DMS53 (cell line): ENCODE measurements at places on chromosomes 5 and 9.

DNA sequence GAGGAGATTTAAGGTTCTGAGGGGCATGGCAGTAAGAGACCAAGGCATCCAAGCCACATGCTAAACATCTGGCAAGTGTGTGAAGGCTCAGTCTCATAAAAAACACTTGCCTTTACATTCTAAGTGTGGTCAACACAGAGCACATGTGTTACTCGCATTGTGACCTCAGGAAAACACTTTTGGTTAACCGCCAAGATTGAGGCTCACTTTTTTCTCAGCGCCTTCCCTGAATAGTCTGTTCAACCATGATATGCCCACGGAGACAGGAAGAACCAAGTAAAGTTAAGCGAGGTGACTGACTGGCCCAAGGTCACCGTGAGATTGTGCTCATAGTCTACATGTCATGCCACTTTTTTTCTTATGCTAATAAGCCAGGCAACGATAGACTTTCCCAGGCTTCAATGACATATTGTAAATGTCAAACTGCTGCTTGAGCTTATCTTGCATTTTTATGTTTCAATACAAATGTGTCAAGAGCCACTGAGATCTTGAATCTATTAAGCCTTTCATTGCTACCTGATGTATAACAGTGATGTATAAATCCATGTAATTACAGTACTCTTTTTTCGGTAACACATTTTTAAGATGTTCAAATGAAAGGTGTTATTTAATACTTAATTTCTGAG is 21.1 kb upstream of the IL9 start:
- no peak for DNase-seq

GRCh38 chr5:58341476-58341875 is 118.4 kb downstream of the PLK2 start:
- no peak for DNase-seq

DNA sequence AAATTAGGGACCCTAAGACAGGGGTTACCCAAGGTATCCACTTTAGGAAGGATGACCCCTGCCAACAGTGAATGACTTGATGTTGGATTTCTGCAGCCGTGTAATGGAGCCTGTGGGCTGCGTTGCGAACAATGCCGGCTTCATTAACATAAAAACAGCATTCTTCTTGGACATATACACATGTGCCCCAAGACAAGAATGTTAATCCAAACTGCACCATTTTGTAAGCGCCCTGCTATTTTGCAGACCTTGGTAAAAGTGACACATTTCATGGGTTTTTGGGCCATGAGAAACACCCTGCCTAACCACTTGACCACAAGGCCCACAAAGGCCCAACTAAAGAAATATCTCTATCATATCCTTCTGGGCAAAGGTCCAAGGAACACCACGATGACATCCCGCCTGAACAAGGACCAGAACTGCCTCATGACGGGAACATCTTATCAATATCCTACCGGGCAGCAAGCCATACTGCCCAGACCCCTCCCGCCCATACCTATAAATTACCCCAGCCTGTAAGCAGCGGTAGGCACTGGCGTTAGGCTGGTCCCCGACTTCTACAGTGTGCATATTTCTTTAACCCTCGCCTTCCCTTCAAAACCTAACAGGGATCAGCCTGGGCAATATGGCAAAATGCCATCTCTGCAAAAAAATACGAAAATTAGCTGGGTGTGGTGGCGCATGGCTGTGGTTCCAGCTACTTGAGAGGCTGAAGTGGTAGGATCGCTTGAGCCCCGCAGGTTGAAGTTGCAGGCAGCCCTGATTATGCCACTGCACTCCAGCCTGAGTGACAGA is 9.7 kb upstream of the PDCD1LG2 start:
- no peak for DNase-seq

DNA sequence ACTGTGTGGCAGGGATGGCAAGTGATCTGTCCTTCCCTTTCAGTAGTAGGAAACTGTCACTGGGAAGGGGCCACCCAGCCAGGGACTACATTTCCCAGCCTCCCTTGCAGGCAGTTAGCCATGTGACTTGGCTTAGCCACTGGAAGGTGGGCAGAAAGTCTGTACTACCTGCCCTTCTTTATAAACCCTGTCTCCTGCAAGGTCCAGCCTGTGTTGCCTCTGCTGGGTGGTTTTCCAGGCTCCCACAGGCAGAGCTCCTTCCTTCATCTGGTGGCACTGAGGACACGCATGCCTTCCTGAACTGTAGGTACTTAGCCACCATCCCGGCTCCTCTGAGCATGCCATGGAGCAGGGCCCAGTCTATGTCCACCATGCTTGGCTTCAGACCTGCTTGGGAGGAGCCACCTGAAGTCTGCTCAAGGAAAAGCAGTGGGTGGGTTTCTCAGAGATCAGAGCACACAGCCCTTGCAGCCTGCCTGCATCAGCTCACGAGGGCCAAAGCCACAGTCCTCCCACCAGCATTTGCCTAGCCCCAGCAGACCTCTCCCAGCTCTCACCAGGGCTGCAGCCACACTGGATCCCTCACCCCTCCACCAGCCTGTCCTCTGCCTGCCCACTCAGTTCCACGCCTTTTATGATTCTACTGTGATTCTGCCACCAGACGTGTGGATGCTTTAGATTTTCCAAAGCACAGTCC is 16.7 kb upstream of the SLC25A51 start:
- peak; percentile 46 for DNase-seq
